ENCODE measurements at places on chromosomes 2 and 18.
A peak's percentile ranks its signal among the peaks of the same experiment; 100 is the strongest.

DNA sequence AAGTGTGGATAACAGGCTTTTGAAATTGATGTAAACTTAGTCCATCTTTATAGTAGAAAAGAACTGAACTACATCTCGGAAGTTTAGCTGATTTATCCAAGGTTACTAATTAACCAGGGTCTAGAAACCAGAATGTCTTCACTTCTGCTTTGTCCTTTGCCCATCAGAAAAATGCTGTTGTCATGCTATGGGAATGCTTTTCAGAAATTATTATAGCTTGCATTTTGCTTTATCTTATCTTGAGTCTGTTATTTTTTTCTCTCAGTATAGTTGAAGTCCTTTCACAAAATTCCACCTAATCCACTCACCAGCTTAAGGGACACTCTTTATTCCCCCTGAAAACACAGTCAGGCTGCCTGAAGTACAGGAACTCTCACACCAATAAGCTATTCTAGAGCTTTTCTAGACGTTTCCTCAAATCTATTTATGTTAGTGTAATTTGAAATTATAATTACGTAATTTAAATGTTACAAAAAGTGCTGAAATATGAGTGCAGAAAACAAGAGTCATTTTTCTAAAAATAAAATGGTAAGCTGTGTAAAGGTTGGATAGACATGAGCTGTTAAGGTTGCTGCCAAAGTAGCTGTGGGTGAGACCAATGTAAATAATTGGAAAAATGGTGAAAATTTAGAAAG lies 456.3 kb downstream of the TGIF1 start:
- DNase-seq = peak; percentile 59

- DNase-seq = no peak
Measured at GRCh38 chr18:46756559-46757201, at the start of gene ST8SIA5. TSS of gene ST8SIA5 (minus strand) at chr18:46757053. CDS start at chr18:46756508, 545 bp downstream.

- peak; percentile 40 for DNase-seq
Measured at GRCh38 chr18:53380063-53380639, 844.3 kb downstream of the MBD2 start.

GRCh38 chr18:50199921-50200320 lies 5.0 kb upstream of the MYO5B start:
- DNase-seq = no peak

DNA sequence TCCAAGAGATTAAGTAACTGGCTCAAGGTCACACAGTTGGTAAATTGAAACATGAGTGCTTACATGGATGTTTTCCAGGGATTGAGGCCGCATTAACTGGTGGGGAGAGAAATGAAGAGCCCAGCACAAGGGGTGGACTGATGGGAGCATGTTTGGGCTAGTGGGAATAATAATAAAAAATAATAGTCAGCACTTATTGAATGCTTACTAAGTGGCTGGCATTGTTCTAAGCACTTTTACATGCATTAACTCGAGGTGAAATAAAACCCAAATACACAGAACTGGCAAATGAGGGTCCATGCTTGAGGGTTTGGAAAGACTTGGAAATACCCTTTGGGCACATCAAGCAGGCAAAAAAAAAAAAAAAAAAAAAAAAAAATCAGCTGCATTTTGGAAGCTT lies 34.0 kb upstream of the CDK5R2 start:
- no peak for DNase-seq

DNA sequence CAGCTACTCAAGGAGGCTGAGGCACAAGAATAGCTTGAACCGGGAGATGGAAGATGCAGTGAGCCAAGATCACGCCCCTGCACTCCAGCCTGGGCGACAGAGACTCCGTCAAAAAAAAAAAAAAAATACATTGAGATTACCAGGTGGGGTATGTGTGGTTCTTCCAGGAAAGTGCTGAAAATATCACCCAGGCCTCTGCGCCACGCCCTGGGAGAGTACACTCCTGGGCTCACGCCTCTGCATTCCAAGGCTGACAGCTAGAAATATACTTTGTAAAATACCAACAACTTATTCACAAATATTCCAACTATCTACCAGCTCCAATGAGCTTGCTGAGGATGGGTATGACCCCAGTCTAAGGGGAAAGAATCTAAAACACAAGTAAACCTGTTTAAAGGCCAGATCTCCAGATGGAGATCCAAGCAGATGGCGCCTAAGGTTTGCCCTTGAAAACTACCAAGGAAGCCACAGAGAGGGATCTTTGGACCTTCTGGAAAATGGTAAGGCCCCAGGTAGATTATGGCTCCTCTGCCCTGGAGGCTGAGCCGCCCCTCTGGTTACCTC lies 21.6 kb upstream of the B3GNT7 start:
- peak; percentile 40 for DNase-seq

DNA sequence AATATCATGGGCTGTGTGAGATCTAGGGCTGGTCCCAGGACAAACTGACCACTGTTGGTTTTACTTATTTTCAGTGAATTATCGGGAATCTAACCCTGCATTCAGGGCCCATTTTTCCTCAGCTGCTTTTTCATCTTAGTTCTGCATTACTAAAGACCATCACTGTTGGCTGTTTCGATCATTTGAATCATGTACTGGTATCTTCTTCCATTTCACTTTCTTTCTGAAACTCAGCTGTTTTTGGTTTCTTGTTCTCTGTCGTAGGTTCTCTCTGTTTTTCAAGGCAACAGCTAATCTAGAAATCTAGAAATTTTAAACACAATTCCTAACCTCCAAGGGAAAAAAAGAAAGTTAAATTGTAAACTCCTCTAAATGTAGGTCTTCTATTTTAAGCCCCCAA lies 159.9 kb upstream of the SESTD1 start:
- DNase-seq = no peak

- DNase-seq = no peak
Measured at GRCh38 chr2:12704378-12704777, 12.4 kb upstream of the TRIB2 start.

- no peak for DNase-seq
Measured at GRCh38 chr18:71597219-71597618, 946.9 kb downstream of the CBLN2 start.

GRCh38 chr2:109260886-109261700 lies 132.1 kb downstream of the SH3RF3 start:
- no peak for DNase-seq

DNA sequence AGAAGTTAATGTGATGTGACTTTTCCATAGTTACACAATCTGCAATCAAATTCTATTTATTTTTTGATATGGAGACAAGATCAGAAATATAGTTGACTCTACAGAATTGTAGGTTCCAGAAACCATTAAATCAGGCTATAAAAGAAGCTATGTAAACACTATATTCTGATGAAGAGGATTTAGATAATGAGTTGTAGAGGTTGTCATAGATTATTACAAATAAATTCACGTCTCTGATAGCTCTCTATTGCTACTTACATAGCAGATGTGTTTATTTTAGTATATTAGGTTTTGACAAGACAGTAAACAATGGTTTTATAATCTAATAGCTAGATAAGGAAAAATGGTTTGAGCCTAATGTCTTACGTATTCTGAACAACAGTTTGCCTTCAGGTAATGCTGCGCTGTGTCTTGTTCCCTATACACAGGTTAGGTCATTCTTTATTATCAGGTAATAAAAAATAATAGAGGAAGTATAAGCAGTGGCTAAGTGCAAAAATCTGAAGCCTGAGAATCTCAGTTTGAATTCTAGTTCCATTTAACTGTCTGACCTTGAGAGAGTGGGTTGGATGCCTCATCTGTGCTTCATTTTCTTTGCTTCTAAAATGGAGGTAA lies 93.4 kb downstream of the PPP1R1C start:
- DNase-seq = no peak

- DNase-seq = no peak
Measured at GRCh38 chr2:3597567-3597966, 2.7 kb downstream of the COLEC11 start.

- DNase-seq = peak; percentile 28
Measured at GRCh38 chr2:120383631-120384340, 37.9 kb downstream of the INHBB start.

DNA sequence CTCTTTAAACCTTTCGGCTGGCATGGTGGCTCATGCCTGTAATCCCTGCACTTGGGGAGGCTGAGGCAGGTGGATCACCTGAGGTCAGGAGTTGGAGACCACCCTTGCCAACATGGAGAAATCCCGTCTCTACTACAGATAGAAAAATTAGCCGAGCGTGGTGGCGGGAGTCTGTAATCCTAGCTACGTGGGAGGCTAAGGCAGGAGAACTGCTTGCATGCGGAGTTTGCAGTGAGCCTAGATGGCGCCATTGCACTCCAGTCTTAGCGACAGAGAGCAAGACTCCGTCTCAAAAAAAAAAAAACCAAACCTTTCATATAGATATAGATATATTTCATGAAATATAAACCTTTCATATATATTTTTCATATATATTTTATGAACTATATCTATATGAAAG lies 864.7 kb downstream of the TRIB2 start:
- no peak for DNase-seq

DNA sequence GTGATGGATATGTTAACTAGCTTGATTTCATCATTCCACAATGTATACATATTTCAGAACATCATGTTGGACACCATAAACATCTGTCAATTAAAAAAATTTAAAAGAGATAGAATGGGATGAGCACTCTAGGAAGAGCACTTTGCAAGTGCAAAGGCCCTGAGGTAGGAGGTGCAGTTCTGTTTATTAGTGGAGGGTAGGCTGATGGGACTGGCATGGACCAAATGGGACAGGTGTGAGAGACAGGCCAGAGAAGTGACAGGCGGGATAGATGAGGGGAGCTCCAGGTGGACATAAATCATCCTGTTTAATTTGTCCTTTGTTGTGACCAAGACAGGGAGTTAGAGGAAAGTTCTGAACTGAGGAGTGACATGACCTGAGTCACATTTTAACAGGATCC lies 477.9 kb downstream of the TSN start:
- DNase-seq = no peak

GRCh38 chr2:236834284-236834683 lies 251.4 kb upstream of the COPS8 start:
- DNase-seq = no peak

DNA sequence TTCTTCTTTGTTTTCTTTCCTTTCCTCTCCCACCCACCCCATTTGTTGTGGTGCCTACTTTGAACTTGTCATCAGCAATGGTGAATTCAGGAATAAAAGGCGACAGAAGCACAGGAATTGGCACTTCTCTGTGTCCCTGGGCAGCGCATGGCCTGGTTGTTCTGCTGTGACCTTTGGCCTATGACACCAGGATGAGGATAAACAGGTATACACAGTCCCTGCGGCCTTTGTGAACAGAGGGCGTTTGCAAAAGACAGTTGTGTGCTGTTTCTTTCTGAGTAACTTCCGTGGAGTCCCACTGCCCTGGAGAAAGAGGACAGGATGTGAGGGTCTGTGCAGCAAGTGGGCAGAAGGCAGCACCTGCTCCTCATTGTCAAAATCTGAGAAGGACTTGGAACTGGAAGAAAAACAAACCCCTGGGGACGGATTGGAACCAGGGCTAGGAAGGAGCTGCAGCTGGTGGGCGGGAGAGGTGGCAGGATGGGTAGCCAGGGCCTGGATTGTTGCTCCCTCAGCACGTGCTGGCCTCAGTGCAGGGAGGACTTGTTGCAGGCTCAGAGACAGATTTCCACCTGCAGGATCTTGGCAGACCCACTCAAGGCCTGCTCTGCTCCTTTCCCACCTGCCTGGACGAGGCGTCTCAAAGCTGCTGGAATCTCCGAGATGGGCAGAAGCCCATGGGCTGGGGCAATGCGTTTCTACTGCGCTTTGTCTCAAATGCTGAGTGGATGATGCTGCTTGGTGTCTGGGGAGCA lies 159.5 kb downstream of the ACKR3 start:
- DNase-seq = no peak

GRCh38 chr18:7896805-7897518 lies 329.8 kb downstream of the PTPRM start:
- no peak for DNase-seq

DNA sequence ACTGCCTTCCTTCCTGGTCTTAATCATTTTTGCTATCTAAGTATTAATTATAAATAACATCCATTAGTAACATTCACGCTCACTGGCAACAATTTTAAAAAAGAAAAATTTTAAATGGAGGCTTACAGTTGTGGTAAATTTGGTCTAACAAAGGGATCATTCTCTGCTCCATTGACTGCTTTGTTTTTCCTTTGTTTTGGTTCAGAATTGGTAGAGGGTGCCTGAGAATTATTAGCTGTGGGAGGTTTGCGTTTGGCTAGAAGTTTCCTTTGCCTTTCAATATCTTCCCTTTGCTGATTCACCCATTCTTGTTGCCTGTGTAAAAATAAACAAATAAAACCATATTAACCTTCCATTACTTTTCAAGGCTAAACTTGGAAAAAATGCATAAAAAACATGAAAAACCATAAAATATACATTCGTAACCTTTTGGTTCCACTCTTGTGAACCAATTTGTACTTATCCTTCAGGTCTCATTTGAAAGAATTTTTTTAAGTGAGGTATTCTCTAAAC lies 114.6 kb downstream of the TLK1 start:
- DNase-seq = no peak

DNA sequence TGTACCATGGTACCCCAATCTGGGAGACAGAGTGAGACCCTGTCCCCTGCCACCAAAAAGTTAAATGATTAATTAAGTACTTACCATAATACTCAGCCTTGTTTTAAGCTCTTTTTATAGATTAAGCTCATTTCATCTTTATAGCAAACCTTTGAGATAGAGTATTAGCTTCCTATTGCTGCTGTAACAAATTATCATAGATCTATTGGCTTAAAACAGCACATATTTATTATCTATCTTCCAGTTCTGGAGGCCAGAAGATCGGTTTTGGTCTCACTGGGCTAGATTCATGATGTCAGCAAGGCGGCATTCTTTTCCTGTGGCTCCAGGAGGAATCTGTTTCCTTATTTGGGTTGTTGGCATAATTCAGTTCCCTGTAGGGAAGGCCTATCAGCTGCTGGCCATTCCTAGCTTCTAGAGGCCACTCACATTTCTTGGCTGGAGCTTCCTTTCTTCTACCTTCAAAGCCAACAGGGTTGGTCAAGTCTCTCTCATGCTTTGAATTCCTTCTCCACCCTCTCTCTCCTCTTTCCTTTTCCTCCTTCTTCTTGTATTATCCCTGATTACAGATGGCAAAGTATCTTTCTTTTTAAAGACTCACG lies 13.7 kb upstream of the GREB1 start:
- no peak for DNase-seq

DNA sequence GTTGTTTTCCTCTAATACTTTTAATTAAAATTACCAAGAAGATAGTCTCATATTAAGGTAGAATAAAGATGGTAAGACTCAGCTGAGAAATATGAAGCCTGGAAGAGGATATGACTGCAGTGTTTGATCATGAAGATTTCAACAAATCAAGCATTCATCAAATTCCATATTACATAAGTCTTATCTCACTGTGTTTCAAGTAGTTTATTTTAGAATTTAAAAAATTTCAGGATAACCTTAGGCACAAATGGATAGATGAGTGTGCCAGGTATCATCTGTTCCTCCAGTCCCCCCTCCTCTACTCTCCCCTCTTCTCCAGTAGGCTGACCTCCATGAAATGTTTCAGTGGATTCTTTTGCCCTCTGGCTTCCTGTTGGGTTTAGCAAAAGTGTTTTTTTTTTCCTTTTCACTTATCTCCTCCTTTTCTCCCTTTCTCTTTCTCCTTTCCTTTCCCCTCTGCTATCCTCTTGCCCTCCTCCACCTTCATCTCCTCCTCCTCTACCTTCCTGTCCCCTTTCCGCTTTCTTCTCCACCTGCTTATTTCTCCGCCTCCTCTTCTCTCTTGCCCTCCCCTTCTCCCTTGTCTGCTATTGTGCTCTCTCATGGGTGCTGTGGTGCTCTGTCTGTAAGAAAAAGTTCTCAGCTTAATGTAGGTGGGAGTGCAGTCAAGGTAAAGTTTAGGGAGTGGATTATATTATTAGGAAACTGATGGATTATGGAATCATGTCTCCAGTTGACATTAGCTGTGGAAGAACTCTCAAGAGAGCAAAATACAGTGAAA lies 72.8 kb downstream of the ABI2 start:
- DNase-seq = no peak
